Thymus (tissue), 14 donors: ENCODE measurements at places on chromosomes 3 and 15.

GRCh38 chr3:72582211-72582878, 265.9 kb downstream of the SHQ1 start:
- DNase-seq = no peak

- no peak for DNase-seq
Measured at GRCh38 chr15:62415498-62415897, 250.4 kb upstream of the C2CD4B start.

DNA sequence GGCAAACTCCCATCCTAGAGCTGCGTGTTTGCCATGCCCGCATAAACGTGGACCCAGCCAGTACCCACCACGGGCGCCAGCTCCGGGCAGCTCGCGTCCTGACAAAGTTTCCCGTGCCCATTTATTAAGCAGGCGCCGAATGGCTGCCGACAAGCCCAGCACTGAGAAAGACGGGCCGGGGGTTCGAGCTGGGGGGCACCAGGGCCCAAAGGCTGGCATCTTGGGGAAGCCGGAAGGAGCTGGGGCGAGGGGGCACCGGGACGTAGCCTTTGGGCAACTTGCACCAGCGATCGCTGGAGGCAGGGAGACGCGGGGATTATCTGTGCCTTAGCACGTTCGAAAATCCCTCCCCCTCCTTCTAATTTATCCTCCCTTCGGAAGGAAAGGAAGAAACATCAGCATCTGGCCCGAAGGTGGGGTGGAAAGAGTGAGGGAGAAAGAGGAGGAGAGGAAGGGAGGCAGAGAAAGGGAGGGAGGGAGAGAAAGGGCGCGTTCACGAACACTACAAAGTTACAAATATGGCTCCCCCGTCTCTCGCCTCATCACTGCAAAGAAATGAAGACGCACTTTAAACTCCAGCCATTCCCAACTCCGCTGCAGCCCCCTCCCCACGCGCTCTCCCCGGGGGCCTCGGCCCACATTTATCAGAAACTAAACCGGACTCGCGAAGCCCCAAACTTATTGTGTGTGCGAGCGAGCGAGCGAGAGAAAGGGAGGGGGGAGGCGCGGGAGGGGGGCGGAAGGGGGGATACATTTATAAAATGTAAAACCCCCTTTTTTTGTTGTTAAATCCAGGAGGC, 1.0 kb downstream of the ANP32A start:
- no peak for DNase-seq

GRCh38 chr15:22979238-22980188, 655 bp downstream of the CYFIP1 start:
- no peak for DNase-seq

GRCh38 chr3:5212628-5213573, 25.4 kb downstream of the EDEM1 start:
- no peak for DNase-seq

DNA sequence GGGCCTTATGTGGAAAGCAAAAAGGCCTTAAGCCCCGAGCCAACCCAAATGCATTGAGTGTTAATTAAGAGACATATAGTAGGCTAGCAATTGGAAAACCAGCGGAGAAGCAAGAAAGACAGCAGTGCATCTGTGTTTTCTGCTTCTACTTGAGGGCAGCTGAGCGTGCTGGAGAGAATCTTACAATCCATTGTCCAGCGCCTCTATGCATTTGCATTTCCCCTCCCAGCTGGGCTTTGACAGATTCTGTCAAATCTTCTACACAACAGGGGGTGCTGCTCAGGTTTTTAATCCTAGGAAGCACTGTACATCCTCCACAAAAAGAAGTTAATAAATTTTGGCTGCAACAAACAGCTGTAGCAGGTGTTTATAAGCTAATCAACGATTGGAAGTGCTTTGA, 23.9 kb downstream of the SSR3 start:
- no peak for DNase-seq

GRCh38 chr3:118408431-118408830, 626.2 kb downstream of the IGSF11 start:
- DNase-seq = no peak

- no peak for DNase-seq
Measured at GRCh38 chr3:49724586-49724985, 835 bp upstream of the GMPPB start.

- DNase-seq = no peak
Measured at GRCh38 chr3:31858439-31858838, 122.6 kb downstream of the OSBPL10 start.

DNA sequence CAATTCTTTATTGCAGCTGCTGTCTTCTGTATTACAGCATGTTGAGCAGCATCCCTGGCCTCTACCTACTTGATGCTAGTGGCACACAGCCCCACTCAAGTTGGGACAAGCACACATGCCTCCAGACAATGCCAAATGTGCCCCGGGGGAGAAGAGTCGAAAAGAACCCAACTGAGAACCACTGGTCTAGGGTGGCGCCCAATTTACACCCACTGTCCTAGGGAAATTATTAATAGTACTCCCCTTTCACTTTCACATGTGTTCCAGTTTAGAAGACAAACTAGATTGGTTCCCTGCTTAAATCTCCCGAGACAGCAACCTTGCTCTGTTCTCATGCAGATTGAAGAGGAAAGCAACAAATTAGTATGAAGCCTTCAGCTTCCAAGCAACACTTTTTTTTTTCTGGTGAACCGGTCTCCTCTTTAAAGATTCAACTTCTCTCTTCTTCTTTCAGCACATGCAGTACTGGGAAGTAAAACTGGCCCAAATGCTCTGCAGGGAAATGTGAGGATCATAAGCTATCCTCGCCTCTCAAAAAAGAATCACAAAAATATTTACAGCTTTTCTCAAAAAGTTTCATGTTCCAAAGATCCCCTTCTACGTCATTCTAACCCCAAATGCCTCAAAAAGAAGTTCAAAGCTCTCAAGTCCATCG, 823.9 kb upstream of the CFAP20DC start:
- no peak for DNase-seq

DNA sequence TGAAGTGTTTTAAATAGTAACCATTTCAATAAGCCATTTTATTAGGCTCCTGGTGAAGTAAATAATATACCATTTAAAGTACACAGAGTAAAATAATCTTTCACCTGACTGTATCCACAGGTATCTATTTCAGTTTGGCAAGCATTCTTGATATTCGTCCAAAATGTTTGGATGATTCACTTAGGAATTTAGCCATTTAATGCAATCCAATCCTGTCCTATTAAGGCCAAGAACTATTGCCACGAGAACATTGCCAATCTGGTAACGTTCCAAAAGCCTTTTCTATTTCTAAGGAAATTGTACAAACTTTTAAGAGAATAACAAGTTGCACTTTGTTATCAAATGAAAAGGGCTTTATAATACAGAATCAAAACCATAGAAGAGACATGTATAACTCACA, 209.8 kb upstream of the THRB start:
- DNase-seq = no peak

DNA sequence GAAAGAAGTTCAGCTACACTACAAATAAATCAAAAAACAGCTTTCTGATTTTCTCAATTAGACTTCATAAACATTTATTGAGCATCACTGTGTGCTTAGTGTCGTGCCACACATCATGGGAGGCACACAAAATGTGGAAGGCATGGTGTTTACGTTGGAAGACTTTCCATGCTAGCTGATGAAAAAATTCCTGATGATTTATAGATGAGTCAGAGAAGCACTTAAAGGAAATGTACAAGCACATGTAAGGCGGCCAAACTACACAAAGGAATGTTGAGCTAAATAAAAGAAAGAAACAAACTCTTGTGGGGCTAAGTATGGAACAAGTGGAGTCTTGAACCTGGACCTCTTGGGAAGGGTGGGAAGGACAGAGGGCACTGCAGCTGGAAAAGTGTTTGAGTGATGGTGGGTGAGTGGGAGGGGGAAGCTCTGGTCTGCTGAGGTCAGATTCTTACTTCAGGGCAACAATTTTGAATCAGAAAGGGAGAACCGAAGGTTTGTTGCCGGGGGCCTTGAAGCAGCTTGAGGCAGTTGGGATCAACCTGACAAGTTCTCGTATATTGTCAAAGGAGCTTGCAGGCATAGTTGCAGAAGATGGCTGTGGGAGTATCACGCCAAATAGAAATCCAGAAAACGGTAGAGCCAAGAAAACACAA, 66.9 kb downstream of the FOXB1 start:
- DNase-seq = no peak

DNA sequence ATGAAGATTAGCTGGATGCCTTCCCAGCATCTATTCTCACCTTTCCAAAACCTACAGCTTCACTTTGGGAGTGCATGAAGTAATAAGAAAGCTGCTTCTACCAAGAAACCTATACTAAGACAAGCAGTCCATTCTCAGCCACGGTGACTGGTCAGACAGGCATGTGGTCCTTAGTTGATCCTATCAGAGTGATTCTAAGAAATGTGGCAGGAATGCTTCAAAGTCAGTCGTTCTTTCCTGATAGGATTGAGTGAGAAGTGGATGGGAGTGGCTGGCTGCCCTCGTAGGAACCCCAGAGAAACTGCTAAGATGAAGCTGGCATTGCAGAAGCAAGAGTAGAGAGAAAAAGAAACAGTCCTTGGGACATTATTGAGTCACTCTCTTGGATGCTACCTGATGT, 16.6 kb downstream of the FOXB1 start:
- no peak for DNase-seq

GRCh38 chr3:122353215-122353614, 28.2 kb downstream of the CSTA start:
- no peak for DNase-seq
